CD4-positive, alpha-beta memory T cell (primary cell): ENCODE measurements at places on chromosomes 13 and 19.
A peak's percentile ranks its signal among the peaks of the same experiment; 100 is the strongest.

DNA sequence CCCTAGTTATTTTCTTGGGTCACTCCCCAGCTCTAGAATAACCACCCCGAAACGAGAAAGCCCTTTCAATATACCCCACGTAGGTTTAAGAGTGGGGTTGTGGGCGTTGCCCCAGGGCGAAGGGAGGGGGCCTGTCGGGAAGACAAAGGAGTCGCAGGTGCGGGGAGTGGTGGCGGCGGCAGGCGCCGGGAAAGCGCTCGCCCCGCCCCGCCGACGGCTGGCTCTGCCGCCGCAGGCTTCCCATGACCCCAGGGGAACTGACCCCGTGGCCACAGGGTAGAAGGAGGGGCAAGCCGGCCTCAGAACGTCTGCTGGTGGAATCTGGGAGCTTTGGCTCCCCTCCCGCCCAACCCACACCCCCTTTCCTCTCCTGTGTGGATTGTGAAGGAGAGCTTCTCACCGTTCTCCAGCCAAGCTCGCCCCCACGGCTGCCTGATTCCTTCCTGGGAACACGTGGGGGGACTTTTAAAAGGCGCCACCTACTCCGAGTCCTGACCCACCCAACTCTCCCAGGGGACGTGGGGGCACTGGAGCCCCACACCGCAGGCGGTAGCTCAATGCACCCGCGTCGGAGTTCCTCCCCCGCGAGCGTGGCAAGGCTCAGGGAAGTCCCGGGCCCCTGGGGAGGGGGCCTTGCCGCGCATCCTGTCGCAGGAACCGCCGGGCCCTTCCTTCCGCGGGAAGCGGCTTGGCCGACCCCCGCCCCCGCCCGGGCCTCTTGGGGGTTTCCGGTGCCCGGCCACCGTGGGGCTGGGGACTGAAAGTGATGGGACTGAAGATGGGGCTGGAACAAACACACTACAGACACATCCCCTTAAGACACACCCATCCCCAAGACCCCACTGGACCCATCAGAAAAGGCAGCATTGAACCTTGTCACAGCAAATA, 5.5 kb downstream of the IER2 start:
- DNase-seq: peak; percentile 84

- peak; percentile 85 for DNase-seq
These were observed 74.9 kb upstream of the WASF3 start for GRCh38 chr13:26482451-26483197.

DNA sequence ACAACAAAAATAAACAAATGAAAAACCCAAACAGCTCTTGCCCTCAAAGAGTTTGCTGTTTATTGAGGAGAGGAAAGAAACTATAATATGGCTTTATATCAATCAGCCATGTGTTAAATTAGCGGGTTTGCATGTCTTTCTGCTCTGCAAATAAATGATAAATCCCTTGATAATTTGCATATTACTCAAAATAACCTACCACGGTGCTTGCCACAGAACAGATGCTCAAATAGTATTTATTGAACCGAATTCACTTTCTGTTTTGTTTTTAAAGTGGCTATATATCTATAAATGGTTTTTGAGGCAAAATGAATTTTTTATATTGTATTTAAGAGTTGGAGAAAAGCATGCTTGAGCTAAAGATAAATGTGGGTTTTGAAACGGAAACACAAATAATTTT, 428.1 kb downstream of the ITGBL1 start:
- no peak for DNase-seq

- no peak for DNase-seq
These were observed 40.2 kb downstream of the BRD4 start for GRCh38 chr19:15292140-15292539.

DNA sequence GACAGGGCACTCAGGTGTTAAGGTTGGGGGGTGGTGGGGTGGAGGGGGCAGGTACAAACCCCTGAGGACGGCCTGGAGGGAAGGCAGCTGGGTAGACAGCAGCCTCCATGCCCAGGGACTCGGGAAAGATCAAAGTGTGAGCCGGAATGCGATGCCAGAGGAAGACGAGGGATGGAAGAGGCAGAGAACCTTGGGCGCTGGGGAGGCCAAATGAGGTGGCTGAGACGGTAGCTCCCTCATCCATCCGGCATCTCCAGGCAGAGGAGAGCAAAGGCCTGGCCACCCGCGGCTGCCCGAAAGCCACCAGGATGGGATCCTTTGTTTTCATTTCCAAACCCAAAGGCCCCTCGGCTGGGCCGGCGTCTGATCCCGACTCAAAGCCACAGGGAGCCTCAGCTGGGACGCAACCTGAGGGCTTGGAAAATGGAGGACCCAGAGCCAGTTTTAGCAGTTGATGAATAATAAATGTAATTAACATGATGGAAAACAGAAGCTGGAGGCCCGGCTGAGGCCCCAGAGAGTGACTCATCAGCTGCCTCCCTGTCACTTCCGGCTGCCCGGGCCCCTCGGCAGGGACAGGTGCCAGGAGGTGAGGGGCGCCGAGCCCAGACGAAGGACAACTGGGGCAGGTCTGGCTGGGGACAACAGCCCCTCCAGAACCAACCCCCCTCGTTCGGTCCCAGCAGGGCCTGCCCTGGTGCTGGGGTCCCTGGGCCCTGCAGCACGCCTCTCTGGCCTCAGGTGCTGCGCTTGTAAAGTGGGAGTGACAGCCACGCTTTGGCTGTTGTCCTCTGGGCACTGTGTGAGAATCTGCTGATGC, 61.6 kb downstream of the CEBPG start:
- DNase-seq: no peak
